ENCODE measurements at places on chromosomes 1 and 21. TPM values are rescaled to one million over a fixed set of nuclear protein-coding genes. Genes with fewer than 3 reads are reported as not detected.
A peak's percentile ranks its signal among the peaks of the same experiment; 100 is the strongest.

HES4 gene
- total RNA-seq, result 19.6 TPM

GRCh38 chr1:18921516-18922251, 19.3 kb upstream of the ALDH4A1 start:
- H3K4me1 ChIP-seq, result peaks cover 20% of the 10 kb centered on the region
- H3K27me3 ChIP-seq, result no peaks in the 10 kb centered on the region
- H3K36me3 ChIP-seq, result no peaks in the 10 kb centered on the region
- no peak overlapping the region for H3K4me3 ChIP-seq
- DNase-seq, result peak; percentile 56
- peak overlapping the region; percentile 99 for H3K27ac ChIP-seq

DNA sequence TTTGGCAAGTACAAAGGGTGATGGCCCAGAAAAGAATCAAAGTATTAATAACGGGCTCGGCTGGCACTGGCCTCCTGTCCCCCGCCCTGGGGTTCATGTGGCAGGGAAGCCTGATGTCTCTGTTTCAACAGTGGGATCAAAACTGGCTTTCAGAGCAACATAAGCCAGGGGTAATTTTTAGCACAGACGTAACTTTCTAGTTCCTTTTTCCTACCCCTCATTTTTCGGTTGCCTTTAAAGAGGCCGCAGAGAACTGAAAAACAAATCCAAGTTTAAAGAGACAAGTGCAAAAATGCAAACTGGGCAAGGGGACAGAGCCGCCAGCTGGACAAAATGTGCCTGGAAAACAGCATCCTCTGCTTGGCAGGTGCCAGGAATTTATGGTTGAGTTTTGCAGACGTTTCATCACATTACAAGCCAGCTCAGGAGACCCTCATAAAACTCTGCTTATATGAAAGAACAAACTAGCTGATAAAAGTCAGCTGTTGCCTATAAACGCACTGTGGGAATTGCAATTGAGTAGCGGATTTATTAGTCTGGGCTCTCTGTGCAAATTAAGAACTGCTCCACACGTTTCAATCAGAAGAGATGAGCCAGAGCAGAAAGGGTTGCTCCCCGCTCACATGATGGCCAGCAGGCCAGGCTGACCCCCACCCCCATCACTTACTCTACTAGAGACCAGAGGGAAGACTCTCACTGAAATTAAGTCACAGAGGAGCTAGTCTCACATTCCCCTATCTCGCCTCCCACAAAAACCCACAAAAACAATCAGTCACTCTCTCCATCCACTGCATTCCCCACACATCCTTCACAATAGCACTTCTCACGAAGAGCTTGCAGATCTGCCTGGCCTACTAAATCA, 15.8 kb upstream of the CDCA8 start:
- H3K27me3 ChIP-seq, result no peaks in the 10 kb centered on the region
- peak overlapping the region; percentile 87 for H3K27ac ChIP-seq
- H3K4me1 ChIP-seq, result peaks cover 21% of the 10 kb centered on the region
- no peaks in the 10 kb centered on the region for H3K36me3 ChIP-seq

GRCh38 chr21:21673959-21674358, 675.8 kb downstream of the NCAM2 start:
- no peaks in the 10 kb centered on the region for H3K4me1 ChIP-seq
- no peak overlapping the region for H3K27ac ChIP-seq
- H3K36me3 ChIP-seq, result no peaks in the 10 kb centered on the region
- no peak overlapping the region for H3K4me3 ChIP-seq
- no peaks in the 10 kb centered on the region for H3K27me3 ChIP-seq
- DNase-seq, result no peak

TCEA3 gene
- 34.1 TPM for total RNA-seq

DNA sequence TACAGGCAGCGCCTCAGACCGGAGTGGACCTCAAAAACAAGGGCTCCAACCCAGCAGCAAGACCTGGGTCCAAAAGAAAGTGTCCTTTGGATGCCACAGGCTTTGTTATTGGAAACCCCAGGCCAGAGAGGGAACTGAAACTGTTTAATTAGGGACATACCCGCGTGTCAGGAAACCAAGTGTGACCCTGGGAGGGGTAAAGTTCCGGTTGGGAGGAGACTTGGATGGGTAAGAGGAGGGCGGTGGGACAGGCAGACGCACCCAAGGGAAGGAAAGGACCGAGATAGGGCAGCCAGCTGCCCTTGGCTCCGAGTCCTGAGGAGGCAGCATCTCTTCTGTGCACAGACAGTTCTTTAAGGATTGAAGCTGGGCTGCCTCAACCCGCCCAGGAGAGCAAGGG, 71.4 kb downstream of the CDC7 start:
- H3K27me3 ChIP-seq, result no peaks in the 10 kb centered on the region
- no peak overlapping the region for H3K4me3 ChIP-seq
- H3K36me3 ChIP-seq, result no peaks in the 10 kb centered on the region
- H3K4me1 ChIP-seq, result no peaks in the 10 kb centered on the region
- no peak overlapping the region for H3K27ac ChIP-seq
- no peak for DNase-seq

Measured in uterus (tissue), 4 donors.